ENCODE measurements at places on chromosomes 5 and 9.

- DNase-seq = no peak
Observed at GRCh38 chr9:21567926-21568325, 85.8 kb upstream of the IFNE start.

DNA sequence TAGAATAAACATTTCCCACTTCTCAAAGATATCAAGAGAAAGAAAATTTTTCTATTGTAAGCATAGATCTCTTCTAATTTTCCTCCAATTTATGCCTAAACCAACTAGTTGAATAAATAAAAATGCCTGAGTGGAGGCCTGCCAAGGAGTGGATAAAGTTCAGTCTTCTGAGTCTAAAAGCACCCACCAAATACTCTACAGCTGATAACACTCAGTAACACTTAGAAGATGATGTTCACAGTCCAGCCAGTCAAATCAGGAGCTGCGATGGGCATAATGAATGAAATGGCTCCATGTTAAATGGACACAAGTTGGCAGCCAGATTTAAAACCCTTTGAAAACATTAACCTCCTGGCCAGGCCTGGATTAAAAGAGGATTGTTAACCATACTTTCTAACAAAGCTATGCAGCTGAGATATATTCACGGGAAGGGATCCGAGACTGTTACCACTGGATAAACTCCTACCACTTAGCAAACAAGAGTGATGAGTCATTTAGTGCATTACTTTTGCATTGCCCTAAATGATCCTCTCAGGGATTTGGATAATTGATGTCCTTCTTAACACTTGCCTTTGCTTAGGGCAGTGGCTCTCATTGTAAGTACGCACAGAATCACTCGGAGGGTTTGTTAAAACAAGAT lies 63.7 kb upstream of the CCDC112 start:
- DNase-seq = no peak

GRCh38 chr9:121529237-121529987 lies 29.8 kb upstream of the GGTA1 start:
- DNase-seq = no peak

- no peak for DNase-seq
Observed at GRCh38 chr9:14310311-14310710, 3.6 kb downstream of the NFIB start.

DNA sequence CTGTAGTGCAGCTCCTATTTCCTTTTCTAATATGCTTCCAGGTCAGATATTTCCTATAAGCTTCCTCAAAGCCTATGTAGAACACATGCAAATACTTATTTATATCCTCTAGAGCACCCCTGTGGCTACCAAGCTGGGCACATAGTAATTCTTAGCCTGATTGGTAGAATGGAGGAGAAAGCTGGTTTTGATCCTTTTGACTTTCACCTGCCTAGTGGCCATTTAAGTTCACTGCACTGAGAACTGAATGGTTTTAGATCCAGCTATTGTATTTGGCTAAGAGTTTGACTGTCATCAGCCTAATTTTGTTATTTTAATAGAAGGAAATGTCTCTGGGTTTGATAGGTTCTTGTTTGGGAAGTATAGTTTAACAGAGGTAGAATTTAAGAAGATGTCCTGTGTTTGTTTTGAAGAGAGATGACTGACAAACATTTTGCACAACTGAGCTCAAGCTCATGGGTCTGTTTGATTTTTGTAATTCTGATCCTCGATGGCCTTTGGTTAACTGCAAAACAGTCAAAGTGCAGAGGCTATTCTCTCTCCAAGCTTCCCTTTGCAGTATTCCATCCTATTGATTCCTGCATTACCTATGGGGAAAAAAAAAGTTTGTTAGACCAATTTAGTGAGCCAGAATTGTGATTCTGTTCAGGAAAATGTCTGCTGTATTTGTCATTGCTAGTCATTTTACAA lies 85.4 kb downstream of the KCNN2 start:
- no peak for DNase-seq

- peak; percentile 19 for DNase-seq
Observed at GRCh38 chr9:129436751-129437625, 183.9 kb downstream of the C9orf50 start.

DNA sequence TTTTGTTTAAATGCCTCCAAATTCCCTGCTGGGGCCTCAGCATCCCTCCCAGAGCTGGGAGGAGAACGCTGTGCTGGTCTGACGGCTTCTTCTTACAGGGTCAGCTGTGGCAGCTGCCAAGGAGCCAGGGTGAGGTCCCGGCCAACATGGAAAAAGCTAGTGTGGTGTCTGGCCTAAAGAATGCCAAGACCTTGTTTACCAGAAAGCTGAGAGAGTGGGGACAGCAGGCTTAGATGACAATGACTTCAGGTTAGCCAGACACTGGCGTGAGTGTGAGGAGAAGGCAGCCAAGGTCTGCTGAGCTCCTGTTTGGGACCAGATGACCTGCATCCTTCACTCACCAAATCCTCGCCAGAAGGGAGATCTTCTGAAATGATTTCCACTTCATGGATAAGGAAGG lies 112.5 kb downstream of the CRB2 start:
- no peak for DNase-seq

GRCh38 chr9:108671176-108671575 lies 184.6 kb downstream of the ACTL7B start:
- no peak for DNase-seq

- DNase-seq = no peak
Observed at GRCh38 chr5:143041461-143041860, 271.3 kb downstream of the ARHGAP26 start.

GRCh38 chr5:170874017-170874416 lies 12.2 kb downstream of the RANBP17 start:
- no peak for DNase-seq

GRCh38 chr5:99105216-99105615 lies 176.4 kb upstream of the CHD1 start:
- no peak for DNase-seq

DNA sequence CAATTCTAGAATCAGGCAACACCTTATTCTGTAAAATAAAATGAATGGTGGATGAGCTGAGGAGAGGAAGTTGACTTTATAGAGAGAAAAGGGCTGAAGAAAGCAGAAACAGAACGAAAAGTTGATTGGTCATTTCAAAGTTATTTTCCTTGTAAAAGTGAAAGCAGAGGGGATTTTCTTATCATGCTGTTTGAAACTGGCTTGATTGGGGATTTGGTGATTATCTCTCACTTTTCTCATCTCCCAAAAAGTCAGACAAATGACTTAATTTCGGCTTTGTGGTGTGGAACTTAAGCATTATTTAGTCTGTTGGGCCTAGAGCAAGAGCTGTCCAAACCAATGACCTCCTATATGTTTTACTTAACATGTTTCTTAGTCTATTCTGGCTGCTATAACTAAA lies 60.5 kb upstream of the ITGA2 start:
- DNase-seq = no peak

- DNase-seq = no peak
Observed at GRCh38 chr9:127014910-127015540, 100.4 kb downstream of the RALGPS1 start.

- no peak for DNase-seq
Observed at GRCh38 chr5:162593881-162594280, 526.3 kb downstream of the GABRG2 start.

GRCh38 chr9:117122953-117123352 lies 291.9 kb downstream of the ASTN2 start:
- DNase-seq = no peak

GRCh38 chr9:81565144-81565543 lies 124.2 kb downstream of the TLE1 start:
- DNase-seq = no peak

- no peak for DNase-seq
Observed at GRCh38 chr9:18478501-18479361, 4.8 kb downstream of the ADAMTSL1 start.

- no peak for DNase-seq
Observed at GRCh38 chr5:62326302-62326701, 20.3 kb downstream of the KIF2A start.

DNA sequence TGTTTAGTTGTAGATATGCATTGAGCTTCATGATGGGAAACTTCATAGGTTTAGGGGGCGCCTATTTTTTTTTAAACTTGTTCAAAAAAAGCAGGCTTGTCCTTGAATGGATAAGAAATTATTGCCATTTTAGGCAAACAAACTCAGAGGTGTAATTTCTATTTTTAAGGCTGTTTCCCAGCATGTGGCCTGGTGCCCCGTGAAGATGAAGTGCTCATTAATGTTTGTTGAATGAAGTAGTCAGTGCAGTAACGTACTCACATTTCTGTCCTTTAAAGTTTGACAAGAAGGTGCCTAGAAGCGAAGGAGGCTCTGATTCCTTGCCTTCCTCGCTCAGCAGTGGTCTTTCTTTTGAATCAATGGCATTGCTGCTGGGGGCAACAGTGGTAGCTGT lies 54.3 kb downstream of the ZNF618 start:
- no peak for DNase-seq

DNA sequence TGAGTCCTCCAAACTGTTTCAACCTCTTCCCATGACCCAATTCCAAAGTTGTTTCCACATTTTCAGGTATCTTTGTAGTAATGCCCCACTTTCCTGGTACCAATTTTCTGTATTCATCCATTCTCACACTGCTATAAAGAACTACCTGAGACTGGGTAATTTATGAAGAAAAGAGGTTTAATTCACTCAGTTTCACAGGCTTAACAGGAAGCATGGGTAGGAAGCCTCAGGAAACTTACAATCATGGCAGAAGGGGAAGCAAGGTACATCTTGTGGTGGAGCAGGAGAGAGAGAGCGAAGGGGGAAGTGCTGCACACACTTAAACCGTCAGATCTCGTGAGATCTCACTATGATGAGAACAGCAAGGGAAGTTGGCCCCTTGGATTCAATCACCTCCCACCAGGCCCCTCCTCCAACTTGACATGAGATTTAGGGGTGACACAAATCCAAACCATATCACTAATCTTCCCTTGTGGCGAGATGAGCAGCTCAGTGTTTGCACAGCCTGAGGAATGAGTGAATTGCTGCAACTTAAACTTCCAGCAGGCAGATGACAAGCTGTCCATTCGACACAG lies 42.9 kb downstream of the TRIP13 start:
- DNase-seq = no peak

GRCh38 chr5:173800340-173800739 lies 87.8 kb upstream of the CPEB4 start:
- DNase-seq = no peak

DNA sequence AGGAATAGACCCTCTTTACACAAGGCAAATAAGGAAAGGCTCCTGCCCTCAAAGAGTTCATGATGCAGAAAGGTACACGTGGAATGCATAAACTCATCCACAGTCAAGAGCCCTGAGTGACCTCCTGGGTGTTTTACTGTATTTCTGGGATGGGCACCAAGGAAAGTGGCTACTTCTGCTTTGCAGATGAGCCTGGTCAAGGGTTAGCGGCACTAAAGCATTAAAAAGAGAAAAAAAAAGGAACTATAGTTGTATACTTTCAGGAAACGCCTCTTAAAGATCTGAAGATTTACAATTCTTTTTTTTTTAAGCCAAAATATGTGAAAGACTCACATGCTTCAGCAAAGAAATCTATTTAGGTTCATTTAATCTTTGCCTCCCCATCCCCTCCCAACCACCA lies 366.2 kb upstream of the PDE4D start:
- no peak for DNase-seq

DNA sequence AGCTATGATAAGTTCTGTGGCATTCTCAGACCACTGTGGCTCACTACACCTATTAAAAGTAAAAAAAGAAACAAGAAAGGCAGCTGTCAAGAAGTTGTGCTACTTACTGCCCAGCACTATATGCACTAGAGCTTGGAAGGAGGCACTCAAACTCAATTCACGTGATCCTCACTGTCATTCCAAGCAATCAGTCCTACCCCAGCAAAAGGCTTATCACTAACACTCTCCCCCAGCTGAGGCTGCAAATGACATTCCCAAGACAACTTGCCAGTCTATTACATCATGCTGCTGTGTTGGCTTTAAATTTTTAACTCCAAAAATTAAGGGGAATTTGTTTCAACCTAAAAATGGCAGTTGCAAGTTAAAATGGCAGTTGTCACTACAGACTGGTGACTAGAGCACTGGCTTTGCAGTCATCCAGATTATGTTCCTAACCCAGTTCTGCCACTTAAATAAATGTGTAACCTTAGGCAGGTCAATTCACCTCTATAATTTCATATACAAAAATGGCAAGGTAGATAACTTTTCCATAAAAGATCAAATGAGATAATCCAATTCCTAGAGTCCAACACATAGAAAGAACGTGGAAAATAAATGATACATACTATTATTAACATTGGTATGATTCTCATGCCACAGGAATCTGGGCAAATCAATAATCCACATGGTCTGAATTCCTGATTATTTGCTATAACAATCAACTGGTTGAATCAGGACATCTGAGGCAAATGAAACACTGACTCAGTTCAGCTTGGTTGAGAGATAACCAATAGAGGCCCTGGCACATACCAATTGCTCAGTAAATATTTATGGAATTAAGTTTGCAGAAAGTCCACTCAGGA lies 52.4 kb downstream of the FBXW11 start:
- no peak for DNase-seq

DNA sequence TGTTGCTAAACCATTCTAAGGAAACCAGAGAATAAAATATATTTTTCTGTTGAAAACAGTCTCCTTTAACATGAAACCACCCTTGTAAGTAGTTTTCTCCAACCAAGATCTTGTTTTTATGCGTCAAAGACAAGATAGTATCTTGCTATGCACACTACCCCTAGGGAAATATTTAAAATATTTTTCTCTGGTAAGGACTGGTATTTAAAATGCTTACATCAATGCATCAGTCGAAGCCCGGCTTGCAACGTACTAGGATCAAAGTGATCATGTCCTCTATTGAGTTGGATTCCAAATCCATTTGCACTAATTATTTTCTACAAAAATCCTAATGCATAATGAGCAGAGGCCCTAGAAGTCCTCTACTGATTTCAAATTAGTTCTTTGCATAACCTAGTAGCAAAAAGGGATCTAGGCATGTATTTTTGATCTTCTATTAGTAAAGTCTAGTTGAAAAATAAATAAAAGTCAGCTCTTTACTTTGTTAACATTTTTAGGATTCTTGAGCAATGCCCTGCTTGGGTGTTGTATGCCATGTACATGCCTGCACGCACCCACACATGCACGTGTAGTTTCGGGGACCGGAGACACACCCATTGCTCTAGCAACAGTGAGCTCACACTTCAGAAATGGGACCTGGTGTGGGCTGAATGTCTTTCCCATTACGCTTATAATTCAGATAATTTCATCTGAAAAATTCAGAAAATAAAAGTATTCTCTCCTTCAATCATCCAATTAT lies 165.0 kb upstream of the GPR151 start:
- no peak for DNase-seq

- DNase-seq = no peak
Observed at GRCh38 chr9:107631788-107632187, 142.2 kb upstream of the KLF4 start.

GRCh38 chr5:96476654-96477053 lies 43.6 kb upstream of the PCSK1 start:
- DNase-seq = no peak

- peak; percentile 64 for DNase-seq
Observed at GRCh38 chr9:130680836-130681768, 12.5 kb upstream of the EXOSC2 start.

DNA sequence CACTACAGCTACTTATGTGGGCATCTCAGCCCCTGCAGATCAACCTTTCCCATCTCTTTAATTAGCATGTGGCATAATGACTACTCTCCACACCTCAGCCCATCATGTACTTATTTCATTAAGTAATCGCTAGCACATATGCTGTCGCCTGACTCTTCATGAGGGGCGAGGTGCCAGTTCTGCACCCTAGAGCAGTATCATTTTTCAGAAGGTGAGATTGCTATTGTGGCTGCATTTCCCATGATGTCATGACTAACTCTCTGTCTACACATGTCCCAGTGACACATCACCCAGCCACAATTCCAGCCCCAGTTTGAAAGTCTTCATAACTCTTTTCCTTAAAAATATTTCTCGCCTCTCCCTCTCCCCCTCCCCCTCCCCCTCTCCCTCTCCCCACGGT lies 7.6 kb upstream of the F2RL1 start:
- no peak for DNase-seq

Data from DMS79 (cell line).